ENCODE measurements at places on chromosomes 3 and 15. TPM values are rescaled to one million over a fixed set of nuclear protein-coding genes. Genes with fewer than 3 reads are reported as not detected.

DISP2 gene
- total RNA-seq: 1.9 TPM

OR5H14 gene
- total RNA-seq: not detected

NPAP1 gene
- 0.69 TPM for total RNA-seq

DNA sequence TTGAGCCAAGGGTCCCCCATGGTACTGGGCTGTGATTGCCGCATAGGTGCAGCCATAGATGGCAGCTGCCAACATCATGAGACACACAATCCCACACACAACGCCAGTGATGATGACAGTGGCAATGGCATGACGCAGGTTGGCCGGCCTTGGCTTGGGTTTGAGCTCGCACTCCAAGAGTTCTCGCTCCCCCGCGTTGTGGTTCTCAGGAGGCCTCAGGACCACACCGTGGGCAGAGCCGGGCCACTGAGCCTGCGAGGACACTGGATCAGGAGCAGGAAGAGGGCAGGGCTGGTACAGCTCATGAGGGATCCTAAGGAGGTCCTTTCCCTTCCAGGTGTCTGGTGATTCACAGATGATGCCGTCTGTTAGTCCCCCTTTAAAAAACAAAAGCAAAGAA lies 9.3 kb downstream of the LRTM1 start:
- no peaks in the 10 kb centered on the region for H3K27me3 ChIP-seq
- H3K4me1 ChIP-seq: peaks cover 1% of the 10 kb centered on the region
- H3K27ac ChIP-seq: no peak overlapping the region

DNA sequence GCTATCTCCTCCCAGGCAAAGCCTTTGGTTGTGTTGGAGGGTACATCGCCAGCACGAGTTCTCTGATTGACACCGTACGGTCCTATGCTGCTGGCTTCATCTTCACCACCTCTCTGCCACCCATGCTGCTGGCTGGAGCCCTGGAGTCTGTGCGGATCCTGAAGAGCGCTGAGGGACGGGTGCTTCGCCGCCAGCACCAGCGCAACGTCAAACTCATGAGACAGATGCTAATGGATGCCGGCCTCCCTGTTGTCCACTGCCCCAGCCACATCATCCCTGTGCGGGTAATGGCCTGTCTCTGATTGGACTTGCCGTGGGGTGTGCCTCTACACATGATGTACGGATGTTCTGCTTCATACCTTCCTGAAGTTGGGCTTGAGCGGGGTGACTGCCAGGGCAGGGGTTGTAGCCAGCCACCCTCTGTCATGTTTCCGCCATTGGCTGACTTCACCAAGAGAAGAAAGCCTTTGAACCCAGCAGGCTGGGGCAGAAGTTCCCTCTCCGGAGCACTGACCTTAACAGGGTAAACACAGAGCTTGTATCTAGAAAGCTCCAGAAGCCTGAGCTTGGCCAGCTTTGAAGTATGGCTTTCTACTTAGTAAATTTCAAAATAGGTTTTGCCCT lies 13.4 kb downstream of the ALAS1 start:
- H3K36me3 ChIP-seq: no peaks in the 10 kb centered on the region
- no peaks in the 10 kb centered on the region for H3K27me3 ChIP-seq
- H3K4me1 ChIP-seq: peaks cover under 1% of the 10 kb centered on the region
- H3K4me3 ChIP-seq: no peak overlapping the region
- DNase-seq: no peak

DNA sequence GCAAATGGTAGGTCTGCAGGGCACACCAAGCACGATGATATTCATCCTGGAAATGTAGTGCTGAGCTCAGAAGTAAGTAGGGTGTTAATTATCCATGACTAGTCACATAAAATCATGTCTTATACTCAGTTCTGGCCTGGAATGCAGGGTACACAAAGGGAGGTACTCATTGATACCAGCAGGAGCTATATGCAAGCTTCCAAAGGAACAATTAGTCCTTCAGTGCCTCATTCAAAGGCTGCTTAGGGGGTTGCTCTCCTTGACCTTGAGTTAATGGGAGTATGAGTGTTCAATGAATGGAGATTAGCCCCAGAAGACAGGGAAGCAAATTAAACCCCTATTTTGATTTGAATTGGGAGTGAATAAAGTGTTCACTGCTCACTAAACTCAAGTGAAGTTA lies 38.3 kb downstream of the CNTN6 start:
- DNase-seq: no peak
- H3K27me3 ChIP-seq: no peaks in the 10 kb centered on the region
- H3K4me3 ChIP-seq: no peak overlapping the region
- H3K27ac ChIP-seq: no peak overlapping the region

GRCh38 chr3:123330441-123330991 lies 118.4 kb downstream of the ADCY5 start:
- H3K36me3 ChIP-seq: no peaks in the 10 kb centered on the region
- H3K27ac ChIP-seq: peak overlapping the region; percentile 62

- peaks cover 15% of the 10 kb centered on the region for H3K4me1 ChIP-seq
- DNase-seq: peak; percentile 79
- no peaks in the 10 kb centered on the region for H3K36me3 ChIP-seq
- H3K4me3 ChIP-seq: no peak overlapping the region
- peak overlapping the region; percentile 64 for H3K27ac ChIP-seq
These were observed 120.1 kb downstream of the ANP32A start for GRCh38 chr15:68700455-68701123.

- no peaks in the 10 kb centered on the region for H3K36me3 ChIP-seq
- H3K4me3 ChIP-seq: no peak overlapping the region
- no peaks in the 10 kb centered on the region for H3K27me3 ChIP-seq
- H3K27ac ChIP-seq: no peak overlapping the region
- no peak for DNase-seq
These were observed 23.9 kb downstream of the PLA2G4D start for GRCh38 chr15:42070279-42070975.

DNA sequence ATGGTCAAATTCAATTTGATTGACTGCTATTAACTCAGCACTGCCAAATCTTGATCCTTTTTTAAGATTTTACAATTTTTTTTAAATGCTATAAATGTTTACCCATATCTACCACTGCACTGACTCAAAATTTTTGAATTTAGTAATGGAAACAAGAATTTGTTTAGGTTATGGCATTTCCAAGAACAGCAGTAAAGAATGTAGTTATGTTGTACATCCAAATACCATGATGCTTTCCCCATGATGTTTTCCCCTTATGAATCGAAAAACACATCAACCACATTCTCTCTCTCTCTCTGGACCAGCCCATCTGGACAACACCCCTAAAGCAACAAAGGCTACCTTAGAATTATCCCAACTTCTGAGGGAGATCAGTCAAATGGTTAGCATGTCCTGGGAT lies 14.2 kb downstream of the CHRM5 start:
- no peaks in the 10 kb centered on the region for H3K4me1 ChIP-seq
- H3K36me3 ChIP-seq: no peaks in the 10 kb centered on the region
- H3K27ac ChIP-seq: no peak overlapping the region
- no peak overlapping the region for H3K4me3 ChIP-seq
- no peaks in the 10 kb centered on the region for H3K27me3 ChIP-seq

Data from ovary (tissue), 10 donors.